ENCODE measurements at places on chromosomes 3 and 15. TPM values are rescaled to one million over a fixed set of nuclear protein-coding genes. Genes with fewer than 3 reads are reported as not detected.

The ADAMTS17 gene
- not detected for total RNA-seq

The POLG gene
- total RNA-seq: 144 TPM

The GOLGA8R gene
- 1.3 TPM for total RNA-seq

The UROC1 gene
- total RNA-seq: not detected

The IL20RB gene
- 1.5 TPM for total RNA-seq

The GCSAM gene
- 16.0 TPM for total RNA-seq

The ADPRH gene
- 43.8 TPM for total RNA-seq

The CD276 gene
- total RNA-seq: not detected

The HHLA2 gene
- total RNA-seq: 1.00 TPM

The UBA3 gene
- total RNA-seq: 86.6 TPM

The BTBD1 gene
- total RNA-seq: 47.9 TPM

The CX3CR1 gene
- 0.38 TPM for total RNA-seq

The ZDHHC23 gene
- total RNA-seq: 22.7 TPM

The GOLGA6A gene
- not detected for total RNA-seq

The PLSCR1 gene
- 37.2 TPM for total RNA-seq

The SNRPN gene
- 49.3 TPM for total RNA-seq

The CNTN3 gene
- not detected for total RNA-seq

The TMCO5A gene
- total RNA-seq: not detected

The DUSP7 gene
- 3.7 TPM for total RNA-seq

The TRH gene
- total RNA-seq: not detected

The TM6SF1 gene
- total RNA-seq: 3.9 TPM

The PXYLP1 gene
- total RNA-seq: 2.7 TPM

The SLC28A2 gene
- total RNA-seq: not detected

The GOLGA8N gene
- total RNA-seq: 4.3 TPM

The CGGBP1 gene
- total RNA-seq: 90.8 TPM

The TERC gene
- total RNA-seq: 2.5 TPM

The POLQ gene
- 1.4 TPM for total RNA-seq

The CDV3 gene
- total RNA-seq: 227 TPM

The SLC35A5 gene
- 26.6 TPM for total RNA-seq

The SHC4 gene
- total RNA-seq: 0.24 TPM

The GHSR gene
- not detected for total RNA-seq

The BTD gene
- 9.1 TPM for total RNA-seq

The KLHL40 gene
- not detected for total RNA-seq

The RBMS3 gene
- 0.56 TPM for total RNA-seq

The BMF gene
- 353 TPM for total RNA-seq

The LRIG1 gene
- total RNA-seq: 9.7 TPM

The TMEM212 gene
- total RNA-seq: not detected

The DNAJA4 gene
- total RNA-seq: 18.8 TPM

Measured in activated B cell treated with CpG ODN at 0.5 μM for 24 hours (primary cell).